ENCODE measurements at places on chromosomes 7 and 10.

- DNase-seq, result no peak
Measured at GRCh38 chr10:76198287-76199035, 767.0 kb downstream of the LRMDA start.

DNA sequence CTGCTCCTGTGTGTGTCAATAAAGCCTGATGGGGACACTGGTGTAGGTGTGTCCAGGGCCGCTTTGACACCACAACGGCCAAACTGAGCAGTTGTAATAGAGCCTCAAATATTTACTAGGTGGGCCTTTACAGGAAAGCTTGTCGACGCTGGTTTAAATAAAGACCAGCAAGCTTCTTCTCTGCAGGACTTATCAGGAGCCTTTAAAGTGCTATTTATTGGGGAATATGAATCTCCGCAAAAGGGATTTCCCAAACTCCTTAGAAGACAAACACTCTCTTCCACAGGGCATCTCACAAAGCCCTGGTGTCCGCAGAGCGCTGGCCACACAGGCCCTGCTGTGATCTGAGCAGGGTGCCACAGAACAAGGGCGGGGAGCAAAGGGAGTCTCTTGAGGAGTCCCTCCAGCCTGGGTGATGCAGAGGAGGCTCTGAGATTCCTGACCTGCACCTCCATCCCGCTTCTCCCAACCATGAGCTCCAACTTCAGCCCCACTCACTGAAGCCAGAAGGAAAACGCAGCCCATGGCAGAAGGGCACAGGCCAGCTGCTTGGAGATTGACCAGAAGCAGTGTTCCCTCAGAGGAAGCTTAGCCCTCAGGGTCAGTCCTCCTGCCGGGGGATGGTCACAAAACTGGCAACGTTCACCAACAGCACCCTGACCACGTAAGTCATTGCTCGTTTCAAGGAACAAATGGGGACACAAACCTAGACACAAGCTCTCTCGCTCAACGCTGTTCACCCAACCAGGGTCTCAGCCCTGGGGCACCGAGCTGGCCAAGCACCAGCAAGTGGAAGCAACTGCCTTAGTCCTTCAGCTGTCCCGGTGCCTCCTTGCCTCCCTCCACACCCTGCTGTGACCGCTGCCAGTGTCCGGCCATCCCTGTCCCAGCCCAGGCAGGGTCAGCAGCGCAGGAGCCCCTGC lies 129.5 kb downstream of the OAT start:
- no peak for DNase-seq

- DNase-seq, result no peak
Measured at GRCh38 chr10:77081481-77081891, 556.1 kb downstream of the KCNMA1 start.

GRCh38 chr10:107546284-107546683 lies 381.8 kb upstream of the SORCS1 start:
- no peak for DNase-seq

DNA sequence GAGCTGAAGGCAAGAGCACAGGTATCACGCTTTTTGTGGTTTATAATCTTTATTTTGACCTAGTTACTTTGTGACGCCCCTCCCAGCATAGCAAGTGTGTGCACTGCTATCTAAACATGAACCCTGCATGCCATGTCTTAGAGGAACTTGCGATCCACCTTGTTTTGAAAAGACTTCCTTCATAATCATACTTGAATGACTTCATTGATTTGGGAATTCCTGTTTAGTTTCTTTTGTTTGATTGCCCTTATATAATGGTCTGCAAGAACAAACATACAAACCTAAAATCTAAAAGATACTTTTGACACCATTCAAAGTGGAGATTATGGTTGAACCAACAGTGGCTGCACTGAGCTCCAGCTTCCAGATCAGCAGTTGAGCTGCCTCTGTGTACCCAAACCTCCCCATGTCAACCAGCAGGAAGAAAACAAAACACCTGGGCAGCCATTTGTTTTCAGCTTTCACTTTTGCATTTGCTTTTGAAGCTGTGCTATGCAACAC lies 132.6 kb downstream of the CELF2 start:
- DNase-seq, result no peak

DNA sequence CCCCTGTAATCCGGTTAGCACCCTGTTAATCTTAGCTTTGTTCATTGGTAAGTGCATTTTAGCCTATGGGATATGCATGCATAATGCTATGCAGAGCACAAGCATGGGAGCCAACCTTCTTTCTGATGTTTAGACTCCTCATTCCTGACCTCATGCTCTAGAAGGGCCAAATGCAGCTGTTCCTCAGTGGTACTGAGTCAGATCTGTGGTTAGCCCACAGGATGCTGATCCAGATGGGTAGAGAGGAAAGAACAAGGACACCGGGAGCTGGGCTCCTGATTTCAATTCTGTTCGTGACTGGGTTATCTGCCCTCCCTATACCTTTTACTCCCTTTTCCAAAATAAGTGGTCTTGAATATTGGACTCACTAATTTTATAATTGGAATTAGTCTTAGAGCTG lies 31.7 kb upstream of the C10orf90 start:
- no peak for DNase-seq

GRCh38 chr7:114922652-114923402 lies 933 bp downstream of the MDFIC start:
- DNase-seq, result peak; percentile 26

DNA sequence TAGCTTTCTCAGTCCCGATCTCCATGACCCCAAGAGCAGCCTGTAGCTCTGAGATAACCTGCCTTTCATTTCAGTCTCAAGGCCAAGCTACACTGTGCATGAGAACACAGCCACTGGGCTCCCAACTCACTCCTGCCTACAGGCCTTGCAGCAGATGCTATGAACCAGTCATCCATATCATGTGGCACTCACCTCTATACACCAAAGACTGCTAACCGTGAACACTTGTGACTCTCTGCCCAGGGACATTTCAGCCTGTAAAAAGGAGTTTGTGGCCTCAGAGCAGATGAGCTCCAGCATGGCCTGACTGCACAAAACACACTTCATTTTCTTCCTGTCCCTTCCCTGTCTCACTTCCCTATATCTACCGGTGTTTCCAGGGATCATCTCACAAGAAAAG lies 56.9 kb upstream of the NPY start:
- DNase-seq, result no peak

DNA sequence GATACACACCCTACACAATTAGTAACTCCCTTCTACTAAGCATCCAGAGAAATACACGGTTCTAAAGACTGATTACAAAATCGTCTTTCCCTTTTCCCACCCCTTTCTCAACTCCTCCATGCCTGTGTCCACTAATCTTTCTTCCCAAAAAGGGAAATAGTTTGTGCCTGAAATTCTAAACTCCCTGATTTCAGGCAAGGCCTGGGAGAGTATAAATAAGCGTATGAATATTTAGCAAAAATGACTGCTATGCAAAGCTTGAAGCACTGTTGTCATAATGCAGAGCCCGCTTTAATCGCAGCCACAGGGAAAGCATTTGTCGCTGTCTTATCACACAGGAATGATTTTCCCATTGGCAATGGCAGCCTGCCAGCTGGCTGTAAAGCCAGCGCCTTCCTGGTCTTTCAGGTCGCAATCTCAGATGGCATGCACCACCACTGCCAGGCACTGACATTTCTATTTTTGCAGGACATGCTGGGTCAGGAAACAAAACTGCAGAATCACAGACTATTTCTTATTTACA lies 142.9 kb upstream of the PCGF5 start:
- DNase-seq, result no peak

- no peak for DNase-seq
Measured at GRCh38 chr7:123208793-123209192, 9.0 kb upstream of the SLC13A1 start.

- DNase-seq, result no peak
Measured at GRCh38 chr10:30745953-30746352, 116.4 kb upstream of the LYZL2 start.

DNA sequence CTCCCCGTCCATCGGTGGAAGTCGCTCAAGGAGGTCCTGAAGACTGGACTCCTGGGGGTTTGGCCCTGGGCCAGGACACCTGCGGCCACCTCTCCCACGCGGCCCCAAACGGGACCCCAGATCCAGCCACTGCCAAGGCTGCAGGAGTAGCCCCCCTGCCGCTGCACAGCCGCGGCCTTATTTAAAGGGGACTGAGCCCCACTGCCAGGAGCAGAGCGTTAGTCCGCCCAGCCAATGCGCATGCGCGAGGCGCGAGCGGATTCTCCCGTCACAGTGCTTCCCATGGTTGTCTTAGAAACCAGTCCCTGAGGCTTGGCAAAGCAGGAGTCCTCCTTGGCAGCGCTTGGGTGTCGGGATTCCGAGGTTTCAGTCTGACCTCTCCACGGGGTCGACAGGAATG lies 320.0 kb downstream of the ZNF716 start:
- no peak for DNase-seq

- no peak for DNase-seq
Measured at GRCh38 chr10:86017841-86018734, 348.5 kb downstream of the GRID1 start.

GRCh38 chr10:11776080-11776479 lies 33.9 kb downstream of the ECHDC3 start:
- DNase-seq, result no peak

DNA sequence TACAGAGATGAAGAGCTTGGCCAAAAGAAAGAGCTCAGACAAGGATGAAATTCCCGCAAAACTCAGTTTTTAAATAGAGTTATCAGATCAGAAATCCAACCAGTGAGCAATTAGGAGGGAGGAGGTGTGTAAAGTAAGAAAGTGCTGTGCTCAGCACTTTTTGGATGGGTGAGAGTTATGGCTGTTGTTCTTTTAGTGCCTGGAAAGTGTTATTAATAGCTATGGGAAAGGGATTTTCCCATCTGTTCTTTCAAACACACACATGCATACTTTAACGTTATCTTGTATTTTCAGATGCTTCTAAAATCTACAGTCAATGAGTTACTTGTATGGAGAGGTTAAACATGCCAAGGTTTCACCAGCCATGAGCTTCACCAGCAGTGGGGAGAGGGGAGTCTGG lies 107.3 kb upstream of the TMEM72 start:
- no peak for DNase-seq

DNA sequence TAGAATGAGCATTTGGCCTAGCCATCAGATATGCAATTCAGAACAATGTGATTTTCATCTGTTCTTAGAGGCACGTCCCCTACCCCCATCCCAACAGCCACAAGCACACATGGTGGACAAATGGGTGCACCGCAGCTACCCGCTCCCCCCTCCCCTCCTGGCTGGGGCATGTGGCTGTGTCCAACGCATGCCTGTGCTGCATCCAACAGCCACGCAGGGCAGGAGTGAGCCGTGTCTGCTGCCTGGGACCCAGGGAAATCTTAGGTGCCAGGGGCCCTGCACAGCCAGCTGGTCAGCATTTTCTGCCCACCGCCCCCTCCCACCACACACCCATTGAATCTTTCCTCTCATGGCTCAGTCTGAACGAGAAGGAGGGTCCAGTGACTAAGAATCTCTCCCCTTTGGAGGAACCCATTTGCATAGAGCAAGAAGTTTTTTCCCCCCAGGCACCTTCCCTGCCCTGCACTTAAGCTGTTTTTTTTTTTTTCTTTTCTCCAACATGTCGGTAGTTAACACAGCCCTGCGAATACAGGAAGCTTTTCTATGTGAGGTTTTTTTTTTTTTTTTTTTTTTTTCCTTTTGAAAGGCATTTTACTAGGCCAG lies 138.9 kb downstream of the WDR11 start:
- no peak for DNase-seq

- DNase-seq, result no peak
Measured at GRCh38 chr7:130998993-130999602, 265.1 kb upstream of the KLF14 start.

GRCh38 chr10:51617576-51618235 lies 81.7 kb downstream of the CSTF2T start:
- no peak for DNase-seq

DNA sequence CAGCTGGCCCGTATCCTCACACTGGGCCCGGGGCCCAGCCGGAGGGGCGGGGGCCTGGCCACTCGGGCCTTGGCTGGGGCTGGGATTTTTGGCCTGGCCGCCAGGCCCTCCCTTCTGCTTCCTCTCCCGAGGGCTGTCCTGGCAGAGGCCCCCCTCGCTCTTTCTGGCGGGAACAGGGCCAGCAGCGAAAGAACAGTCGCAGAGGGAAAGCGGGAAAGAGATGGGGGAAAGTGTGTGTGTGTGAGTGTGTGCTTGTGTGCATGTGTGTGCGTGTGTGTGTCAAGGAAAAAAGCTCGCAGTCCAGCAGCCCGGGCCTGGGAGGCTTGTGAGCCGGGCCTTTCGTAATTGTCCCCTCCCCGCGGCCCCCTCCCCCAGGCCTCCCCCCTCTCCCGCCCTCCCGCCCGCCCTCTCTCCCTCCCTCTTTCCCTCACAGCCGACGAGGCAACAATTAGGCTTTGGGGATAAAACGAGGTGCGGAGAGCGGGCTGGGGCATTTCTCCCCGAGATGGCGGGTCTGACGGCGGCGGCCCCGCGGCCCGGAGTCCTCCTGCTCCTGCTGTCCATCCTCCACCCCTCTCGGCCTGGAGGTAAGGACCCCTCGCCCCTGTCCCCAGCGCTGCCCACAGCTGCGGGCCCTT lies at the start of gene ELN:
Gene ELN (plus strand): TSS at position 491 of the 638 bp plus-strand sequence. CDS start 15 bp downstream, at position 506.
- peak; percentile 40 for DNase-seq

- no peak for DNase-seq
Measured at GRCh38 chr7:140358412-140359051, 39.8 kb downstream of the SLC37A3 start.

Measured in glutamatergic neuron (in vitro differentiated cells).